Activated T-helper 2 cell treated with anti-CD3 and anti-CD28 coated beads, Interferon-gamma antibody, Interleukin-2, Interleukin-4, amounts not matched to agents 10 μg/mL and 5 μg/mL and 100 μg/mL, durations not matched to agents 14 hours and 24 hours and 36 hours (primary cell): ENCODE measurements at places on chromosomes 1 and 21.
A peak's percentile ranks its signal among the peaks of the same experiment; 100 is the strongest.

GRCh38 chr1:231969076-231969475, 342.5 kb downstream of the DISC1 start:
- DNase-seq = no peak

DNA sequence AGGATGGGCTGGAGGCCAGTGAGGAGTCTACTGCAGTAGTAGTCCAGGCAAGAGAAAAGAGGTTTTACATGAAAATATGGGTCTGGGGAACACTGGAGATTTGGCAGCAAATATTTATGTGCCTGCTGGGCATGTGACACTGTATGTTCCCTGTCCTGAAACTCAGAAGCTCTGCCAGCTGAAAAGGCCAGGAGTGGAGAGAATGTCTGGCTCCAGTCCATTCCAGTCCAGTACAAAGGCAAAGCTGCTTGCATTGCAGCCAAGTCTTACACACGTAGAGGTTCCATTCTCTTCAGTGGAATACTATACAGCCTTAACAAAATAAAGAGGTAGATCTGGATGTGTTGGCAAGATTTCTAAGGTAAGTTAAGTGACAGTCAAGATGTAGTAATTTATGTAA, 7.5 kb upstream of the YBX1 start:
- no peak for DNase-seq

DNA sequence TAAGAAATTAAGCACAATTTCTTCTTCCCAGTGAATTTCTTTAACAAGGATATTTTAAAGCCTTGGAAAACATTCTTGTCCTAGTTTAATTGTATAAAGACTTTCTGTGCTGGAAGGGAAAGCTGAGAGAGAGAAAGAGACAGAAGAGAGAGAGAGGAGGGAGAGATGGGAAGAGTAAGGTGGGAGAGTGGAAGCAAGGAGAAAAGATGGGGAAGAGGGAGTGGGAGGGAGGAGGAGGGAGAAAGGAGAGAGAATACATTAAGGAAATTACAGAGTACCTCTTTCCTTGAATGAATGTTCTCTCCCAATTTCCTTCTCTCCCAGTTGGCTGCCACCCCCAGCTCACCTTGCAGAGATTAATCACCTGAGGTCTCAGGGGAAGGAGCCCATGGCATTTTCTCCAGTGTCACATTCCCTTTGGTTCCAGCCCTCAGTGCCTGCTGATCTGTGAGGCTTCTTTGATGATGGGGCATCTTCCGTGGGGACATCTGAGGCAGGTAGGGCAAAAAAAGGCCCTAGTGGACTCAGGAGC, 32.4 kb upstream of the KCNA10 start:
- DNase-seq = no peak

- no peak for DNase-seq
These were observed 199.5 kb downstream of the GPATCH2 start for GRCh38 chr1:217431395-217431794.

DNA sequence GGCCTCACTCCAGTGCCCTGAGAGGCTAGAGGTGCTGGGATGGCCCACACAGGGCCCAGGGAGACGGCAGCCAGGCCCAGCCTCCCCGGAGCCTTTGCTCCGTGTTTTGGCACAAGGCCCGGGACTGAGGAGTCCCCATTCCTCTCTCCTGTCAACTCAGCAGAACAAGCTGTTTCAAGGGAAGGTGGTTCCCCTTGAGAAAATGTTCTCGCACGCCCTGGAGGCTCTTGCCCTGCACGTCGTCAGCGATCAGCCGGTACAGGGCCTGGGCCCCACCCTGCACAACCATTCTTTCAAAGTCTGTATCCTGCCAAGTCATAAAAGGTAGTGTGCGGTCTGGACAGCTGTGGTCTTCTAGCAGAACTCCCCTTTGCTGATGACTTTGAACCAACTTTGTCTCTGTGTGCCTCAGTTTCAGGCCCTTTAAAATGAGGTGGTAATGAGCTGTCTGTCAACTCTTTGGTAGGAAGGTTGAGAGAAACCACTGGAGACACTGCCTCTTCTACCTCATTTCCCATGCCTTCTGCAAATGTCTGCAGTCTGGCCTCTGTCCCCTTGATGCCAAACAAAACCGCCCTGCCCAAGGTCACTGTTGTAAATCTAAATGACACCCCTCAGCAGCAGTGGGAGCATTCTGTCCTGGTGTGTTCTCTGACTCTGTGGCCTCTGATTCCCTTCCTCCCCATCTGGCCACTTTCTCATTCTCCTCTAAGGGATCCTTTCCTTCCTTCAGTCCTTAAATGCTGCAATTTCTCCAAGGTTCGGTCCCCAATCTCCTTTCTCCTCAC, 138.6 kb upstream of the JUN start:
- DNase-seq = peak; percentile 54

DNA sequence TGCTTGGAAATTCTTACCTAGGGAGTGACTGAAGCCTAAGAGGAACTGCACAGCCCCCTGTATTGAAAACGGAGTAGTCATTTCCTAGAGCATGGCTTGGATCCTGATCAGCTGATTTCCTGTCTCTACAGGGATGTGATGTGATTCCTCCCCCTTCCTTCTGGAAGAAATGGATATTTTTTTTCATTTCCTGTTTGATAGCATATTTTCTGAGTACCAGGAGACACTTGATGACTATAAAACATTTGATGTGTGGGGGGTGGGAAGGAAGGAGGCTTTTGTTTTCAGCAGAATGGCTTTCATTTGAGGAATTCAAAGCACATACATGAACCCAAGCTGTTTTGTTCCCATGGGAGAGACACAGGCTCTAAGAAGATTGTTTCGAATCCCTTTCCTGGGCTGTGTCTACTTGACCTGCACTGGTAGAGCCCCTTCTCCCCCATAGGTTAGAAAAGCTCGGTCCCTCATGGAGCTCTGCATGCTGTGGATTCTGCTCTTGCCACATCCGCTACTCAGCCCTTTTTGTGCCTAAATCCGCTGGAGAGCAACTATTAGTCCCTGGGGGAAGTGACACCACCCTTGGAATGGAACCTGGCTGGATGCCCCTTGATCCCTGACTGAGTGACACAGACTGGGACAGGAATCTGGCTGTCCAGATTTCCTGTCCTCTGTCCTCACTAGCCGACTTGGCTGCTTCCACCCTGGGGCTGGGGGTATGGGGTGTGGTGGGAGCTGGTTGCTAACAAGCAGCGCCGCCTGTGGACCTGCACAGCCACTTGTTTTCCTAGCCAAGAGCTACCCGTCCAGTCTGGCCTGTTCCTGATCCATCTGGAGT, 71.8 kb upstream of the MACF1 start:
- no peak for DNase-seq

- no peak for DNase-seq
These were observed 6.9 kb upstream of the RAB7B start for GRCh38 chr1:206010060-206010459.

DNA sequence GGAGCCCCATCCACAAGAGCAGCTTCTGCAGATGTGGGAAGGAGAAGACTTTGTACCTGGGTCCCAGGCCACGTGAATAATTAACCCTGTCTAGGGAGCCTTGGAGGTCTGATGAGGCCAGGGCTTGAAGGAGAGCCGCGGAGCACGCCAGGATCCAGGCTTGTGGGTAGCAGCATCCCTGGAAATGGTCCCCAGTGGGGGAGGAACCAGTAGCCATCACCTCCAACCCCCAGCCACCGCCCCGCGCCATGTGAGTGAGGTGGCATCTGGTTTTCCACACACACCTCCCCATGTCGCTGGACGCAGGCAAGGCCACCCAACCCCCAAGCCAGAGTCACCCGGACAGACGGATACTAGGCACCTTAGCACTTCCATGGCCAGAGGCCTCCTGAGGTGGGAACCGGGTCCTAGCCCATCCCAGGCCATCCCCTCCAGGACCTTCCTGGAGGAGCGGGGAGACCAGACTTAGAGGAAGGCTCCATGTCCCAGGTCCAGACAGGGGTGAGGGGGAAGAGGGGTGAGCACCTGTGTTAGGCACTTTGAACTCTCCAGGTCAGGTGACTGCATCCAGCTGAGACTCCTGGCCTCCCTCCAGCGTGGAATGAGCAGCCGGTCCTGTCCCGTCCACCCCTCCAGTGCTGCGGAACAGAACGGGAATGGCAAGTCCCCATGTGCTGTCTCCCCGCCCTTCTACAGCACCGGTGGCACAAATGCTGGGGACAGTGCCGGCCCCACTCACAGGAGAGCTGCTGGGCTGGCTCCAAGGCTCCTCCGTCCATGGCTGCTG, 53.2 kb downstream of the RIPK4 start:
- no peak for DNase-seq

DNA sequence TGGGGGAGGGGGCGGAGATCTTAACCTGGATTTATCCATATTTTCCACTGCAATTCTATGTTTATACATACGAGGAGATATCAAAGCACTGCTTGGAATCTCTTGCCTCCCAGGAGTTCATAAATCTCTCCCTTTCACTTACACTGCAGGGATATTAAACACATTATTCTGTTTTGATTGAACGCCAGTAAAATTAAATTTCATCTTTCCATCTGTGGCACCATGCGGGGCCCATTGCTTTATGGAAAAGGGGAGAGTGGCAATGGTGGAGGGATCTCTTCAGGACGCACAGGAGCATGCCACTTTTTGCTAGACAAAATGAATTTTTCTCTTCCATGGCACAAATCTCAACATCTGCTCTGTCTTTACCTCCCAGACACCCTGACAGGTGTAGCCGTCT, 648.0 kb upstream of the PLXNA2 start:
- DNase-seq = no peak

DNA sequence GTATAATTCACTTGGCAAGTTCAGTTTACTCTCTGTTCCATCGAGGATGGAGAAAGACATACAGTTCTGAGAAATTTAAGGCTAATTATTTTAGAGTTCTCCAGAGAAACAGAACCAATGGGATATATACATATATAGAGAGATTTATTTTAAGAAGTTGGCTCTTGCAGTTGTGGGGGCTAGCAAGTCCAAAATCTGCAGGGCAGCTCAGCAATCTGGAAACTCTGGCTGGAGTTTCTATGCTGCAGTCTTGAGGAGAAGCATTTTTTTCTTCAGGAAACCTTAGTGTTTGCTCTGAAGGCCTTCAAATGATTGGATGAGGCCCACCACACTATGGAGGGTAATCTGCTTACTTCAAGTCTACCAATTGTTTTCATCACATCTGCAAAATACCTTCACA, 34.6 kb downstream of the TRAF5 start:
- DNase-seq = no peak

DNA sequence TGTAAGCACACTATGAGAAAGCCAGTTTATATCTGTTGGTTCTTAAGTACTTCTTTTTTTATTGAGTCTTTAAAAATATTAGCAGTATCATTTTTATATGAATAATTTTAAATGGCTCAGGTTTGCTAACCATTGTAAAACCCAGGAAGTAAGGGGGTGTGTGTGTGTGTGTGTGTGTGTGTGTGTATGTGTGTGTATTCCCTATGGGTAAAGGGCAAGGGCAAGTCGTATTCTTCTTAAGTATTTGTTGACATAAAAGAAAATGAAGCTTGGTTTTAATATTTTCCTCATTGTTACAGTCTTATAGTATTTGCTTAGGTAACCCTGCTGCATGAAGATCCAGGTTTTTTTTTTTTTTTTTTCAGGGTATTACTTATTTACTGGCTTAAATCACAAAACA, 495.0 kb upstream of the B3GALT2 start:
- DNase-seq = no peak

- peak; percentile 11 for DNase-seq
These were observed 60.1 kb downstream of the F3 start for GRCh38 chr1:94481473-94481933.

DNA sequence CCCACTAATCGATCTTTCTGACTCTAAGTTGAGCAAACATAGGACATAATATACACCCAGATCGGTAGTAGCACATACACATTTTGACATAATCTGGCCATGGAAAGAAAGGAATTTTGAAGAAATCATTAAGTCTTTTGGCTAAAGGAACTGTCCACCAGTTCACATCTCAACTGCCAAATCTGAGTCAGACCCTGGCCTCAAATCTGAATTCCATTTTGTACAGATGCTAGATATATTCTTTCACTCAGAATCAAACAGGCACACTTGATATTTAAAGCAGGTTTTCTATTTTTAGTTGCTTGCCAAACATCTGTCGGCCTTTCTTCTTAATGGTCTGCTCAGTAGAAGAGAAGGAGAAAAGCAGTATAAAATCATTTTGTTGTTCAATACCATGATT, 281.8 kb downstream of the BARHL2 start:
- no peak for DNase-seq

GRCh38 chr1:69791311-69791710, 223.6 kb downstream of the LRRC7 start:
- DNase-seq = no peak

DNA sequence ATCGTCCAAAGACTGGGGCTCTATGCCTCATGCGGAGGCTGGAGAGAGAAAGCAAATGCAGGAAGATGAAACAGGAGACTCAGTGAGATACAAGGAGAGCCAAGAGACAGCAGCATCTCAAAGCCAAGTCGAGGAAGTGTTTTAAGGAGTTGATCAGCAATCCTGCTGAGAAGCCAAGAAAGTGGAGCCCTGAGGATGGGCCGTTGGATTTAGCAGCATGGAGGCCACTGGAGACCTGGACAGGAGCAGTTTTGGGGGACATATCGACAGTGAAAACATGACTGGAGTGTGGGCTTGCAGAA, 107.4 kb upstream of the ZBTB40 start:
- DNase-seq = no peak
